ENCODE measurements at places on chromosomes 2 and 18. TPM values are rescaled to one million over a fixed set of nuclear protein-coding genes. Genes with fewer than 3 reads are reported as not detected.

DNA sequence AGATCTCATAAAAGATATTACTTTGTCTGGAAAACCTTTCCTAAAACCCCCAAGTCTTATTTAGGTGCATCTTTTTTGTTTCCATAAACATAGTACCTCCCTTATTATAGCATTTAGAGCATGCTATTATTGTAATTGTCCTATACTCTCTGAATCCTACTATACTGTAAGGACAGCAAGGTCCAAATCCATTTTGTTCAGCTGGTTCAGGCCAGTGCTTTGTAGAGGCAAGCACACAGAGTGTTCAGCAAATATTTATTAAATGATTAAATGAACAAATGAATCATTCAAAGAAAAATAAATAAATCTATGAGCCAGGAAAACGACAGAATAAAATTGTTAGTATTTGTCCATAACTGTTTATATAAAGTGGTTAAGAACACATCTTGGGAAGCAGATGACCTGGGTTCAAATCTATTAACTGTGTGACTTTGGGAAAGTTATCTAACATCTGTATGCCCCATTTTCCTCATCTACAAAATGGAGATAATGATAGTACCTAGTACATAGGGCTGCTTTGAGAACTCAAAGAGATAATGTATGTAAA, 86.0 kb downstream of the COL3A1 start:
- no peak for DNase-seq

- DNase-seq = no peak
These were observed 740.2 kb upstream of the ZEB2 start for GRCh38 chr2:145260081-145260480.

GRCh38 chr2:233801357-233802131, 23.4 kb downstream of the MROH2A start:
- DNase-seq = peak; percentile 45

- DNase-seq = no peak
These were observed 29.0 kb upstream of the TTR start for GRCh38 chr18:31562726-31563125.

- DNase-seq = no peak
These were observed 32.1 kb upstream of the RHOB start for GRCh38 chr2:20414806-20415205.

The MGAT4A gene
- 21.8 TPM for total RNA-seq

The MPV17 gene
- 84.5 TPM for total RNA-seq

Data from Calu3 (cell line).